ENCODE measurements at places on chromosomes 6 and 20.
A peak's percentile ranks its signal among the peaks of the same experiment; 100 is the strongest.

GRCh38 chr6:153816366-153816765 is 222.7 kb upstream of the OPRM1 start:
- DNase-seq, result no peak

GRCh38 chr20:43448748-43449535 is 8.8 kb upstream of the SRSF6 start:
- peak; percentile 40 for DNase-seq

- no peak for DNase-seq
Measured at GRCh38 chr6:5486214-5486613, 224.9 kb downstream of the FARS2 start.

DNA sequence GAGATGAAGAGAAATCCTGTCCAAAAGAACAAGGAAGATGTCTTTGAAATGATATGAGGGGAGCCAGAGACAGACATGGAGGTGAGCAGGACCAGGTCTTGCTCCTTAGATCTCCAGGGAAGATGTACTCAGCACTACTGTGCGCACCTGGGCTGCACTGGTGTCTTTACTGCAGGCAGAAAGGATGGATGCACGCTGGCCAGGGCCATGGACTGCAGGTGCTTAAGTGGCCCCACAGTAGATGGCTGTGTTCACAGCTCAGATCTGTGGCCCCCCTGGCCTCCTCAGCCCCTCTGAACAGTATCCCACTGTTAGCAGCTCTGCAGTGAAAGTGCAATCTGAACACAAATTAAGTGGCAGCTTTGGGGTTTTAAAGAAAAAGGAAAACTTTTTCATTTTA is 343.0 kb downstream of the NRN1 start:
- DNase-seq, result no peak

DNA sequence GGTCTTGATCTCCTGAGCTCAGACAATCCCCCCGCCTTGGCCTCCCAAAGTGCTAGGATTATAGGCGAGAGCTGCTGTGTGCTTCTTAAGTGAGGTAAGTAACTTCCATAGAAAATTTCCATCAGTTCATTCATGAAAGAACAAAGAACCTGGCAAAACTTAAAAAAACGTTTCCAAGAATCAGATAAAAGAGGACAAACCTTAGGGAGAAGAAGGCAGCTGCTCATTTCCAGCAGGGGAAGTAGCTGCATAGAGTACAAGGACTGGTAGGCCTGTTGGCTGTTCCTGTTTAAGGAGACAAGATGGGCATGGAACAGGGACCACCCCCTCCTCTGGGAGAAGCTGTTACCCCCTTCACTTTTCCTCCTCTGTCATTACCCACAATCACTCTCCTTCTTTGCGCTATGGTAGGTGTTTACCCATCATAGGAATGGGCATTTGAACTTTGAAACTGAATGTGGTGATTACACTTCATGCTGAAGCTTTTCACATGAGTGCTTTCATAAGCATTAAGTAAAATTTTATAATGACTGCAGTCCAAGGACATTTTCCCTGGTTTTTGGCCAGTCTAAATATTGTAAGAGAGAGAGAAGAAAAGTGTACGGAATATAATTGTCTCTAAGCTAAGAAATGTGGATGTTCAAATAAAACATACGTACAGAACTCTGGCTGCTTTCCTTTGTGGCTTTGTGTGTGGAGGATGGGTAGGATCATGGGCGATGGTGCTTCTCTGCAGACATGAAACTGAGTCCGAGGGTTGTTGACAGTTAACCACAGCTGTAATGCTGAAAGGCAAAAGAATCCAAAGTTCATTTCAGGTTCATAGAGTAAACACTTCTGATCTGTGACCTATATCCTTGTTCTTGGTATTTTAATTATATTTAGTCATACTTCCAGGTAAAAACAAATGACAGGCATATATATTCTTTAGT is 56.4 kb downstream of the CCN2 start:
- DNase-seq, result no peak

GRCh38 chr20:1199212-1199873 is 3.9 kb upstream of the C20orf202 start:
- no peak for DNase-seq

DNA sequence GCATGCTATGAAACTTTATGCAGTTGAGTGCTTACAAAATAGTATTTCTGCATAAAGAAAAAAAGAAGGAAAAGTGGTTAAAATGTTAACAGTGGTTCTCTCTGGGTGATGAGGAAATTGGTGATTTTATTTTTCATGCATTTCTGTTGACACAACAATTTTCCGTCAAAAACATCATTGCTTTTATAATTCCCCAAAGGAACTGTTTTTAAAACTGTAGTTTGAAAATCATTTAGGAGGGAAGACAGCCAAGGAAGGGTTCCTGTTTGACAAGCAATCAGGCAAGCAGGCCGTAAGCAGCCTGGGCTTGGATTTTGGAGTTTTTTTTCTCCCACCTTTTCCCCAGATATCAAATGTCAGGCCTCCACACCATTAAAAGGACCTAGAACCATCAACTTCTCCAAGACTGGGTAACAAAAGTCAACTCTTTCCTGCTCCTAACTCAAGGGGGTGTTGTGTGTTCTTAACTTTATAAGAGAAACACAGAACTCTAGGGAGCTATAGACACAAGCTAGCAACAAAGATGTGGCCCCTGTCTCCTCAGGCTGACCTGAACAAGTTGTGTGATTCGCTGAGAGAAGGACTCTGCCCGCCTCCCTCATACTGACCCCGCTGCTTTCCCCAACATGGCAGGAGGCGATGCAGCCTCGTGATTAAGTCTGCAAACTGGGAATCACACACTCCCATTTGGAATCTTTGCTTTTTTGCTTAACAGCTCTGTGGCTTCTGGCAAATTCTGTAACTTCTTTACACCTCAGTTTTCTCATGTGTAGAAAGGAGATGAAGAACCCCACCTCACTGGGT is 146.6 kb downstream of the BCAS1 start:
- DNase-seq, result no peak

- peak; percentile 66 for DNase-seq
Measured at GRCh38 chr6:107704347-107705013, 119.6 kb downstream of the SCML4 start.

DNA sequence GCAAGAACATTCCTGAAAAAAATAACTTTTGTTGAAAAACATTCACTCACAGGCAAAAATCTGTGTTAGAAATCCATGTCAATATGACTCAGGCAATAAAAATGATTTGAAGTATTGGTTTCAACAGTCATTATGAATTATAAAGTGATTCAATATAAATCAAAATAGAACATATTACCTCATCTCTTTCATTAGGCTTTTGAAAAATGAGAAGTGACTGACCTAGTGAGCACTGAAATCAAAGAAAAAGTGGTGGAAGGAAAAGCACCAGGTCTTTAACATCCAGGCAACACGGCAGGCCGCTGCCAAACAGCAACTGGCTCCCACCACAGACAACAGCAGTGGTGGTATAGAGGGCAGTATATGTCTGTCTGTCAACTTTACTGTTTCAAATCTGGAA is 68.9 kb downstream of the MAN1A1 start:
- DNase-seq, result no peak

DNA sequence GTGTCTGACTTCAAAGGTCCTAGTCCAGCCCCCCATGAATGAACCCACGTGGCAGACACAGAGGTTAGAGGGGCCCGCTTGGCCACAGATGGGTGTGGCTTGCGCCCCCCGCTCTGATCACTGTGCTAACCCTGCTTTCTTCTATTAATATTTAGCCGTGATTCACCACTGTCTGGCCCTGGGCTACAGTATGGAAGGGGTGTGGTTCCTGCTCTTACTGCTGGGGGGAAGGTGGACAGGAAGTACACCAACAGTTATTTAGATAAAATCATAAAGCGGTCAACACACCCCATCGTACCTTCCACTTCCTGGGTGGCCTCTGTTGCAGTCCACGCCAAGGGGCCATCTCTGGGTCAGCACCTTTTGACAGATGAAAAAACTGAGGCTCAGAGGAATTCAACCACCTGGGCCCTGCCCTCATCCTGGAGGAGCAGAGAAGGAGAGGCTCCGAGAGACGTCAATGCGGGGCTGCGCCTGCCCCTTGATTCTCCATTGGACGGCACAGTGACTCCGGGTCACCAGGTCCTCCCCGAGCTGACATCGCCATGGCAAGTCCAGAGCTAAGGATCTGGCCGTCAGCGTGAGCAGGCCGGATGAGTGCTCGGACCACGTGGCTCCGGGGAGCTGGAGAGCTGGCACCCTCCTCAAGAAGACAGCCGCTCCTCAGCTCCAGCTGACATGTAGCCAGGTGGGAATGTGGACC is 206.3 kb downstream of the PREX1 start:
- DNase-seq, result no peak

GRCh38 chr6:108944071-108944470 is 95.8 kb downstream of the ARMC2 start:
- DNase-seq, result no peak

- no peak for DNase-seq
Measured at GRCh38 chr6:11290027-11290426, 57.6 kb upstream of the NEDD9 start.

DNA sequence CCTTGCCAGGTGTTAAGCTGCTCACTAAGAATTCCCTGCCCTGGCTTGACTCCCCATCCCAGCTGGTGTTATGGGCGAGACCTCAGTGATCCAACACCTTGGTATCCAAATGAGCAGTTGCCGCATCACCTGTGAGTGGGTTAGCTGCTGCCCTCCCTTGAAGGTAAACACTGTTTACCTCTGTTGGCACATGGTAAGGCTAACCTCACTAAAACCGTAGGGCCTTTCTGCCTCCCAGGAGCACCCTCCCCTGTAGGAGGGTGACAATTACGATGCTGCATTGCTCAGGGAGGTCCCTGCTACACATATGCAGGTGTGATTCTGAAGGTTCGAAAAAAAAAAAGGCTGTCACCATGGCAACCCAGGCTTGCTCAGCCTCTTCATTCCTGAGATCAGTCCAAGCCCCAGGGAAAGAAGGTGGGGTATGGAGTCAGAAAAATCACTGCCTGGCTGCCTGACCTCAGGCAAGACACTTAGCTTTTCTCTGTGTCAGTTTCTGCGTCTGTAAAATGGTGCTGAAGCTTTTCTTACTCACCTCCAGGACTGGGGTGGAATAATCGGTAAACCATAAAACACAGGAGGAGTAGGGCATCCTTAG is 19.5 kb downstream of the PNPLA1 start:
- DNase-seq, result no peak

DNA sequence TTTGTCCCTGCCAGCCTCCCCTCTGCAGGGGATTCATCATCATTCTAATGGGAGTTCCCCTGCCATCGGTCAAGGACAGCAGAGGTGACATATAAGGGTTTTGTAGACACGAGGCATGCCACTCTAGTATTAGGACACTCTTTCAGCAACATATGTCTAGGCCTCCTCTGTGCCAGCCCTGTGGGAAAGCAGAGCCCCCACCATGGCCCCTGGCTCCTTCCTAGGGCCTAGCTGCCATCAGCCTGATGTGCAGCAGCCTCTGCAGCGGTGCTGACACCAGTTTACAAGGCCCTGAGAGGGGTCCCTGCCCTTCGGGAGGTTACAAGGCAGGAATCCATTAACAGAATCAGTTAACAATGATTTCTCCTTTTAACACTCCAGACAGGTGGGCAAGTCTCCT is 32.5 kb downstream of the TMEM242 start:
- DNase-seq, result no peak

- no peak for DNase-seq
Measured at GRCh38 chr6:106820412-106820852, 154.1 kb downstream of the CD24 start.

DNA sequence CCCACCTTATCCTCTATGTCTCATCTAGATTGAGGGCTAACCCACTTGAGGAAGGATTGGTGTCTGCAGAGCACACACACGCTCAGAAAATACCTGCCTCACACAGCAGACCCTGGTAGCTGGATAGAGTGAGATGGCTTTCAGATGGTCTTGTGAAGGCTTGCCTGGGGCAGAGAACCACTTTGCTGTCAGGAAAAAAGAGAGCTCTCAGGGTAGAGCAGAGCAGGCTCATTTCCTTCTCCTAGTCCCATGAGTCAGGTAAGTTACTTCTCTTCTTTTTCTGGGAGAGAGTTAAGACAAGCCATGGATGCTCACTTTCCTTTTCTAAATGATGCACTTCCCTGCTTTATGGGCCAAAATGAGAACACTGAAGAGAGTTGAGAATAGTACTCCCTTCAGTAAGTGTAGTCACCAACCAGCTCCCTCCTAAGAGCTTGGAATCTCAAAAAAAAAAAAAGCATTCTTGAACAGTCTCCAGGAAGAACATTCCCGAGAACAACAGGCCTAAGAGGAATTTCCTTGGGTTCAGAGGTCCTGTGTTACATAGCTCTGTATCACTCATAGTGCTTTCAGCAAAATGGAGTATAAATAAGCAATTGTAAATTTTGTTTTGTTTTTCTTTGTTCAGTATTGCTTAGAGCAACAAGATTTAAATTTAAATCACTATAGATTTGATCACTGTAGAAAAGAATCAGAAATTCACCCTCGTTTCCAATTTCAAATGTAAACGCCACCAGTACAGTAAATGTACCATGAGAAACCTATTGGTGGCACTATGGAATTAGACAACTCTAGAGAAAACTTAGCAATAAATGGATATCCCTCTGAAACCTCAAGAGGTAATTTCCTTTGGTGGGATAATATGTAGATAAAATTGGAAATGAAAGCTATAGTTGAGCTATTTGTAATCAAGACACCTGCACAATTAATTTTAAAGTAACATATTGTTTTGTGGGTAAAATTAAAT is 530.3 kb downstream of the RFPL4B start:
- DNase-seq, result no peak

- no peak for DNase-seq
Measured at GRCh38 chr6:56463443-56463842, 179.2 kb downstream of the DST start.

GRCh38 chr6:151036869-151037680 is 171.6 kb downstream of the MTHFD1L start:
- no peak for DNase-seq

- DNase-seq, result no peak
Measured at GRCh38 chr6:146295695-146296094, 247.9 kb upstream of the RAB32 start.

DNA sequence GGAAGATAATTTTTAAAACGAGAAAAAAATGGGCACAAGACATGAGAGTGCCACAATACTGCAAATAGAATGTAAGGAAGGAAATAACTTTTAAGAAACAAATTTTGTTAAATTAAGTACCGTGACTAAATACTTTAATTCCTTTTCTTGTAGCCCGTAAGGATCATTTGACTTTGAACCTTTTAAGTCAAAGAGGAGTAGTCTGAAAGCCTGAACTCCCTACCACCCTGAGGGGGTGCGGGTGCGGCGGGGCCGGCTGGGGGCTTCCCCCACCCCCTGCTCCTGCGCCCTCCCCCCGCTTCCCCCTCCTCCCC is 231 bp upstream of the PHACTR2 start:
- no peak for DNase-seq

- no peak for DNase-seq
Measured at GRCh38 chr6:22673474-22673873, 104.1 kb downstream of the HDGFL1 start.

GRCh38 chr6:154352898-154353585 is 3.6 kb downstream of the IPCEF1 start:
- DNase-seq, result no peak

- no peak for DNase-seq
Measured at GRCh38 chr6:112713402-112713801, 366.3 kb downstream of the RFPL4B start.

- no peak for DNase-seq
Measured at GRCh38 chr6:137290601-137291261, 71.5 kb upstream of the IFNGR1 start.

GRCh38 chr6:100979267-100979666 is 98.1 kb upstream of the ASCC3 start:
- no peak for DNase-seq
